DMS153 (cell line): ENCODE measurements at places on chromosomes 11 and 22.

DNA sequence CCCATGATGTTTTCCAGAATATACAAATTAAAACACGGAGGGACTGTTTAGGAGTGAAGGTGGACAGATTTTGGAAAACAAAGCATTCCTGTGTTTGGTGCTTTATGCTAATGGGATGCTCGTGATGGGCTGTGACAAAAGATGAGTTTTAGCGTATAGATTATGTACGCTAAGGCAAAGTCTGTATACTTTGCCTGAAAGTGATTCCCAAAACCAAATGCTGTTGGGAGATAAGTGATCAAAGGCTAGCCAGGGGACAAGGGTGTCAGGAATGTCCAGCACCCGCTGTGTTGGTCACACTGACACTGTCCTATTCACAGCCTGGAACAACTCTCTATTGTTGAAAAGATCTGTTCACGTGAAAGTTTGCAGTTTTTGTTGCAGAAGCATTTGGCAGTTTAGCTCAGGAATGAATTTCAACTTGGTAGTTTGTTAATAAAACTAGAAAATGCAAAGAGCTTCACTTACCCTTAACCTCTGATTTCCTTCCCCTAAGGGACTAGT is 1.5 kb downstream of the JAM3 start:
- DNase-seq: no peak

- no peak for DNase-seq
These were observed 17.0 kb downstream of the MRPL48 start for GRCh38 chr11:73804712-73805111.

DNA sequence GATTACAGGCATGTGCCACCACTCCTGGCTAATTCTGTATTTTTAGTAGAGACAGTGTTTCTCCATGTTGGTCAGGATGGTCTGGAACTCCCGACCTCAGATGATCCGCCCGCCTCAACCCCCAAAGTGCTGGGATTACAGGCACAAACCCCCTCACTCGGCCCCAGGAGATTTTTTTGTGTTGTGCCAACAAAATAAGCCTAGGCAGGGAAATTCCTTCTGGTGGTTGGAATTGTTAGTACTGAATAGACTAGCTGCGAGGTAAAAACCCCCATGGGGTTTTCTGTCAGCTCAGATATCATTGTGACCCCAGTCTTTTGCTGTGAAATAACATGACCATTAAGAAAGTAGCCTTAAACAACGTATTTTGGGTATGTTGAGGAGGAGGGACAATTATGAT is 144.9 kb downstream of the BCR start:
- DNase-seq: no peak

DNA sequence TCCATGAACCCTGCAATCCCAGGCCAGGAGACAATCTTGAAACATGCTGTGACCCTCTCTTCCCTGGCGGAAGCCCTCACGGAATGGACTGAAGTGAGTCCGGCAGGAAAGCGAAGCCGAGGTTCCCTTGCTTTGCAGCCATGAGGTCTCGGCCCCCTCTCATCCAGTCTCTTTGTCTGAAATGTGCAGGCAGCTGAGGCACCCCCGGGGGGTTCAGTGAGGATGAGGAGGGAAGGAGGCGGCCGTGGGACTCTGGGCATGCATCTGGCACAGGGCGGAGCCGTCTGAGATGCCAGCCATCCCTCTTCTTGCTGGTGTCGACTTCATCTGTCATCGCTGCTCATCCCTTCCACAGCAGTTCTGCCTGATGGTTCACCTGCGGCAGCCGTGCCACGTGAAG is 1485.7 kb downstream of the BRD1 start:
- no peak for DNase-seq

- no peak for DNase-seq
These were observed at the start of gene NXPE1 for GRCh38 chr11:114559425-114560310. Gene NXPE1 (minus strand): TSS chr11:114559881. CDS start chr11:114551201, 8,680 bp downstream.

DNA sequence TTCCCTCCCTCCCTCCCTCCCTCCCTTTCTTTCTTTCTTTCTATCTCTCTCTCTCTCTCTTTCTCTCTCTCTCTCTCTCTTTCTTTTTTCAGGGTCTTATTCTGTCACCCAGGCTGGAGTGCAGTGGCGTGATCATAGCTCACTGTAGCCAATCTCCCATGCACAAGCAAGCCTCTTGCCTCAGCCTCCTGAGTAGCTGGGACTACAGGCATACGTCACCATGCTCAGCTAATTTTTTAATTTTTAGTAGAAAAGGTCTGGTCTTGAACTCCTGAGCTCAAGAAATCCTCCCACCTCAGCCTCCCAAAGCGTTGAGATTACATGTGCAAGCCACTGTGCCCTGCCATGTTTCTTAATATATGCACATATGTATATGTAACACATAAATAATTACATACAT is 19.0 kb downstream of the TSKU start:
- no peak for DNase-seq

DNA sequence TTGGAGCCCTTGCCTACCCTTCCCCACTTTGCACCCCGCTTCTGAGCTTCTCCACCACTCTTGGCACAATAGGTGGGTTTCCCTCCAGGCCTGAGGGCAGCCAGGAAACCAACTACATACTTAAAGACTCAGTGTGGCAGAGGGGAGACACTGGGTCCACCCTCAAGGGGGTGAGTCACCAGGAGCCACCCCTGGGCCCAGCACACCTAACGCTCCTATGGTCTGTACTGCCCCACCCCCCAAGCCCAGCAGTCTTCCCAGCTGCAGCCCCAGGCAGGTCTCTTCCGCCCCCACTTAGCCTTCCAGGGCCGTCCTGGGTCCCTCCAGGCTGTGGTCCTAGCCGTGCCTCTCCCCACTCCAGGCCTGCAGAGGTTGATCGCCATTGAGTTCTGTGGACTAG is 3.2 kb upstream of the TMPRSS13 start:
- DNase-seq: no peak

GRCh38 chr11:77345621-77346020 is 44.1 kb upstream of the GDPD4 start:
- DNase-seq: no peak

GRCh38 chr22:23074451-23074850 is 4.1 kb downstream of the GNAZ start:
- DNase-seq: no peak

DNA sequence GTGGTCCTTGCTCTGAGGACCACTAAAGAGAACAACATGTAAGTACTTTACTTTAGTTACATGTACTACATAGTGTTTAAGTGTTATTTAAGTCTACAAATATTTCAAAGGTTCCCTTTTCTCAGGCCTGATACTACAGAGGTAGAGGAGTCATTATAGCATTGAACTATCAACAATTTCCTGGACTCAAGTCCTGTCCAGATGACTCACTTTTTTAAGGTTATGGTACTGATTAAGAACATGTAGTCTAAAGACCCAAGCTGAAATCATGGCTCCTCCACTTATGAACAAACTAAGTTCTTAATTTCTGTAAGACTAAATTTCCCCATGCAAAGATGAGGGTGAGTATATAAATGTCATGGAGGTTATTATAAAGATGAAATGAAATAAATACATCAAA is 74.7 kb downstream of the NARS2 start:
- no peak for DNase-seq

DNA sequence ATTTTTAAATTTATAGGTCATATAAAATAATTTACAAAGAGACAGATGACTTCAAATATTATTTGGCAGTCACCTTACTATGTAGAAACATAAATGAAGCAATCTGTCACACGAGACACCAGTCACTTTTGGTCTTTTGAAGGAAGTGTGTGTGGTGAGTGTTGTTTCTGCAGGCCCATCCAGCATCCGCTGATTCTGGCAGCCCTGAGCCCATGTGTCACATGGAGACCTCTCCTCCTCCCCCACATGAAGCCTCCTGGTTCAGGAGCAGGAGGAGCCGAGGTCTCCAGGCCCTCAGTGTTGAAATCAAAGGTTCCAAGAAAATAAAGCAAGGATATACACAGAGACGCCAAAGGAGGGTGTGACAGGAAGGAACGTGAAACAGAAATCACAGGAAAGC is 60.1 kb downstream of the ARFGAP3 start:
- DNase-seq: no peak

DNA sequence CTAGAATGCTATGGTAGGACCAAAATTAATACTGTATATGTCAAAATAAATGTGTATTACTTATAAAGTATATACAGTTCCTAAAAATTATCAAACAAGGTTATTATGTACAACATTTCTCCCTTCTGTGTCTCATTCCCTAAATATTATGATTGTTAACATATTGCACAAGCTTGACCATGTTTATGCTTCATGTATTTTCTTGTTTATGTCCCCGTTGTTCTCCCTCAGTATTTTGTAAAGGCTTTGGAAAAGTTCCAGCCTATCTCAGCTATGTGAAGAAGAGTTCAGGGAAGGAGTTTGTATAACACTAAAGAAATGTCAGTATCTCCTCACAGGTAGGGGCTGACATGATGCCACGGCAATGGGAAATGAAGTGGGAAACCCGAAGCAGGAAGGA is 19.6 kb downstream of the ADM start:
- no peak for DNase-seq

DNA sequence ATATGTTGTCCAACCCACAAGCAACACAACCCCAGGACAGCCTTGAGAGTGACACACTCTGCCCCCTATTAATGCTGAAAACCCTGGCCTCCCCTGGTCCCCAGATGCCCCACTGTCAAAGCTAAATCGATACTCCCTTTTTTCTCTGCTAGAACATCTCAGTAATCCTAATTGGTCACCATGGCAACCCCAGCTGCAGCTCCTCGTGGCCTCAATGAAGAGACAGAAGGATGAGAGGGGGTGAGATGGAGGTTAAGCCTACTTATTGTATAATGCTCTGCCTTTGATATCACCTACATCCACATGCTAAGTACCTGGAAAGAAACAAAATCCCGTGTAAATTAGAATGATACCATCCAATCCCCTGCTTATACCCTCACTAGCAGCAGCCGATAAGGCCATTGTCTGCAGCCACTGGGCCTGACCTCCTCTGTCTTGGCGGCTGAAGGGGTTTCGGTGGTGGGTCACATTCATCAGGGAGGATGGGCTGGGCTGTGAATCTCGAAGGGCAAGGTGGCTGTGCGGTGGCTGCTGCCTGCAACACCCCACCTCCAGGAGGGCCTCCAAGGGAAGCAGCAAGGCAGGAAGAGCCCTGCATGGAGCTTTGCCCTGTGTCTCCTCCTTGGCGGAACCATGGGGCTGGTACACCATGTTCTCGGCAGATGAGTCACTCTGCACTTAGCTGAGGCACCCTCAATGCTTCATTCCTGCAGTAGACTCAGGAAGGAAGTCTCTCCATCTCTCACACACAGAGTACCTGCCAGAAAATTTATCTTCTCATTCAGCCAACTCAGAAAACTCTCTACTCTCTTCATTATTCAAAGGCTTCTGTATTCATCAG is 399.5 kb downstream of the BUD13 start:
- no peak for DNase-seq

DNA sequence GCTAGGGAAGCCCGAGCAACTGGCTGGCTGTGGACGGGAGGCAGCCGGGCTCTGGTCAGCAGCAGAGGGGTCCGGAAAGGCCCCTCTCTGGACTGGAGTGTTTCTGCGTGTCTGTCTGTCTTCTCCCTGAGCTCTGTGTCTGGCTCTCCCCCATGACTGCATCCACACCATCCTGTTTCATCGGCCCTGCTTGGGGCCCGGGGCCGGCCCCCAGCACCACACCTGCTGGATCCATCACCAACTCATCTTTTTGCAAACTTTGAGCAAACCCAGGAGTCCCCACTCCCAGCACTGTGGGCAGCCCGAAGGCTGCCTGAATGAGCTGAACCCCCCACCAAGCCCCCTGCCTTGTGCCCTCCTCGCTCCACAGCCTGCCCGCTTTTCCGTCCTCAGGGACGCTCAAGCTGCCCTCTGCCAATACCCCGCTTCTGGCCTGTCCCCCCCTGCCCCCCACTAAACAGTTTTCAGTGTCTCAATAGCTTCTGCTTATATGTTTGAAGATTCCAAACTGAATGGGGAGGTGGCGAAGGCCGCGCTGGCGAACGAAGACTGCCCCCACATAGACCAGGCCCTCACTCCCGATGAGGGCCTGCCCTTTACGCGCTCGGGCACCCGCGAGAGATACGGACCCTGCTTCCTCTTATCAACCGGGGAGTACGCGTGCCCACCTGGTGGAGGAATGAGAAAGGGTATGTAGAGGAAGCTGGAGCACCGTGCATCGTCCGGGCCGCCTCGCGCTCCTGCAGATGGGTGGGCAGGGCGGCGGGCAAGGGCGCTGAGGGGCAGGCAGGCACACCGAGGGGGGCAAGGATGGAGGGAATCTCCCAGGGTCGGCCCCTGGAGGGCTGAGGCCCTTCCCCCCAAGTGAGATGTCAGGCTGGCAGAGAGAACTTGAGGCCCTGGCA is 44.6 kb downstream of the KCNC1 start:
- DNase-seq: no peak

GRCh38 chr11:3605771-3606203 is 36.0 kb downstream of the ART5 start:
- no peak for DNase-seq

- DNase-seq: no peak
These were observed 116.9 kb downstream of the SIK3 start for GRCh38 chr11:116981266-116981885.

DNA sequence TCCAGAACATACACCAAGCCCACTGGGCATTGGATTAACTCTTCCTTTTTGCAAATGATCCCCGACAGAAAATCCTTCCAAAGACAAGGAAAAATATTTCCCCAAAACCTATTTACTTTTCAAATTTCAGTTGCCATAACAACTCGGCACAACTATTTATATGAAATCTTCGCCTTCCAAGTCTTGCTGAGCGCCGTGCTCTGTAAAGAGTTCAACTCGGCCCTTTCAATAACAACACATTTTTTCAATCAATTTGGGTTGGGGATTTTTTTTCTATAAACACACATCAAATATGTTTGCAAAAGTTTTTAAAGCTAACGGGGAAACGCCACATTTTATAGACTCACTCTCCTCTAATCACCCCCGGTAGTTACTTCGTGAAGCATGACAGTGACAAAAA is 333.8 kb downstream of the MN1 start:
- no peak for DNase-seq

DNA sequence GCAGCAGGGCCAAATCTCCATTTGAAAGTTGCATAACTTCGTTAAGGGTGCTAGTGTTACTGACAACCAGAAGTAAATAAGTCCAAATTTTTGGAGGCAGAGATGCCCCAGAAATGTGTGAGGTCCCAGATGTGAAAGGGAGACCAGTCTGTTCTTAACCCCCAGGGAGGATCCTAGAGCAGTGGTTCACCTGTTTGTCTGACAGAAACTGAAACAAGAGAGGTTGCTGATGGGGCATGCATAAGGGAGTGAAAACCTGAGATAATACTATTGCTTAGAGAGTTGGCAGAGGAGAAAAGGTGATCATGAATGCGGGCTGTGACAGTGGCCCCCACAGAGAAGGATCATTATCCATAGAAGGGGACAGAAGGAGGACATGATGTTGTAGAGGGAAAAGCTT is 3.8 kb downstream of the CBLIF start:
- no peak for DNase-seq

GRCh38 chr22:44583854-44584253 is 85.8 kb upstream of the RTL6 start:
- DNase-seq: no peak

DNA sequence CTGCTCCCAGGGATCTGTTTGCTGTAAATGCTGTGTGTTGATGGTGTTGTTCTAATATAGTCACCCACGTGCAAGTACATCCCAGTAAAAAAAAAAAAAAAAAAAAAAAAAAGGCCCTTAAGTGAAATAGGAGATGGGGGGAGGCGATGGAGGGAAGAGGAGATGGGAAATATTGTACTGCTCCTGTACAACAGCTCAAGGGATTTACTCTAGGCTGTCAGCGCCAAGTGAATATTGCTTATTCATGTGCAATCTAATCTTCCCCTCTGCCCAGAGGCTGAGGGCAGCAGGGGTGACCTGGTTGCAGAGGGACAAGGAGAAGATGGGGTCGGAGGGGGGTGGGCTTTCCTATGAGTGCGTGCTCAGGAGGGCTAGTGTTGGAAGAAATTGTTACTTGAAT is 206.2 kb upstream of the CADM1 start:
- DNase-seq: no peak

GRCh38 chr22:38843201-38843656 is 599 bp downstream of the NPTXR start:
- peak; percentile 49 for DNase-seq
